ENCODE measurements at places on chromosomes 4 and X. TPM values are rescaled to one million over a fixed set of nuclear protein-coding genes. Genes with fewer than 3 reads are reported as not detected.

EFHC2 gene
- total RNA-seq = not detected

CHIC1 gene
- 6.9 TPM for total RNA-seq

CSAG1 gene
- not detected for total RNA-seq

BEX1 gene
- not detected for total RNA-seq

TEX13D gene
- total RNA-seq = 0.05 TPM

LGI2 gene
- not detected for total RNA-seq

BMX gene
- not detected for total RNA-seq

L1CAM gene
- 1.7 TPM for total RNA-seq

RNF128 gene
- total RNA-seq = not detected

CXorf38 gene
- 16.9 TPM for total RNA-seq

FGD1 gene
- 0.21 TPM for total RNA-seq
